ENCODE measurements at places on chromosomes 3 and 15.

DNA sequence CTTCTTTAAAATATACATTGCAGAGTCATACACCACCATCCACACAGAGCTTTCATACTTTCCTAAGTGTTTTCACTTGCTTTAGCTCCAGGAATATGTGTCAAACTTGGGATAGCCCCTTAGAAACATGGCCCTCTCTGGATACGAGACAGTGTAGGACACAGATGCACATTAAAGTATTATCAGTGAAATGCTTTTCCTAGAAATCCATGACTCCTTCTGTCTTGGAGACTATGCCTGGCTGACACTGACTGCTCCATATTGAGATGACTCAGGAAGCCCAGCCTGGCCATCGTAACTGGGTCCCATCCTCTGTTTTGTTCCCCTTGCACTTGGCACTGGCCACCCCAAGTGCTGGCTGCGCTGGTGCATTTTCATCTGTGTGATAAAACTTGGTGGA is 204.8 kb downstream of the PDZRN3 start:
- DNase-seq, result no peak

DNA sequence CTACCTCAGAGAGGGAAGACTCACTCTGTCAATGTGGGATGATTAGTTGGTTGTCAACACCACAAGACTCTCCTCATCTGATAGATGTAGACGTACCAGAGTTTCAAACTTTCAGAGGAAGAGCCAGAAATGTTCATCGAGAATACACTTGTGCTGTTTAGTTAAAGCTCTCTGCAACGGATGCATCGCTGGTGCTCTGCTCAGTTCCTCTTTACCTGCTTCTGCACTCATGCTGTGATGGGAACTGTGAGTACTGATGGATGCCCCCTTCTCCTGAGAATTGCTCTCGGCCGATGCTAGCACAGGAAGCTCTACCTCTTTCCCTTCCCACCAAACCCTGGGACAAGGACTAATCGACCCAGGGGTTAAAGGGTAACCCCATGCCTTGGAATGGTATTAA is 51.8 kb upstream of the CCDC54 start:
- DNase-seq, result no peak

GRCh38 chr15:82916161-82916952 is 36.2 kb downstream of the HOMER2 start:
- DNase-seq, result no peak

GRCh38 chr3:12436514-12437220 is 47.6 kb upstream of the TSEN2 start:
- DNase-seq, result no peak

DNA sequence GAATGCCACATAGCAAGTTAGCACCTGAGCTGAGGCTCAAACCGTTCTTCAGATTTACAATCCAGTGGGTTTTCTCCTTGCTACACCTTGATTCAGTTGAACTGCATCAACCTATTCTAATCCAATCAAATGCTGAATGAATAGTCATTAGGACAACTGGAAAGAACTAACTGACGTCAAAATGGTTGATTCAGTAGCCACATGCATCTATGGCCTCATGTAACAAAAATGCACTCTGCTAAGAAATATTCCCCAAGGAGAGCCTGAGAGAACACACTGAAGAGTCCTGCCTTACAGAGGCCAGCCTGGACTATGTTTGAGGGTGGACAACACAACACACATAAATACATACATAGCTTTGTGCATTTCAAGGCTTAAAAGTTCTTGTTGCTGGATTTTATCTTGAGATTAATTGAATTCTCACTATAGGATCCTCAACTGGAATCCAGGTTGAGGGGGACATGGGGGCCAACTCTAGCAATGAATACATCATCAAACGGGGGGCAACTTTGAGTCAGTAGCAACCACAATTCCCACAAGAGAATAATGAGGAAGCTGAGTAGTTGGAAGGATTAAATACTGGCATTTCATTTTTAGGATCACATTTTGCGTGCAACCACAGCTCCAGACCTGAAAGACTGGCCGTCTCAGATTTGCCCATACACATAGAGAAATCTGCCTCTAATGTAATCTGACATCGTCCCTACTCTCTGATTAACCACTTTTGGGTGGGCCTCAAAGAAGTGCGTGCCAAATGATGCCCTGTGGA is 280.2 kb upstream of the ICE2 start:
- DNase-seq, result no peak

GRCh38 chr3:95200384-95200783 is 1137.5 kb downstream of the NSUN3 start:
- no peak for DNase-seq

DNA sequence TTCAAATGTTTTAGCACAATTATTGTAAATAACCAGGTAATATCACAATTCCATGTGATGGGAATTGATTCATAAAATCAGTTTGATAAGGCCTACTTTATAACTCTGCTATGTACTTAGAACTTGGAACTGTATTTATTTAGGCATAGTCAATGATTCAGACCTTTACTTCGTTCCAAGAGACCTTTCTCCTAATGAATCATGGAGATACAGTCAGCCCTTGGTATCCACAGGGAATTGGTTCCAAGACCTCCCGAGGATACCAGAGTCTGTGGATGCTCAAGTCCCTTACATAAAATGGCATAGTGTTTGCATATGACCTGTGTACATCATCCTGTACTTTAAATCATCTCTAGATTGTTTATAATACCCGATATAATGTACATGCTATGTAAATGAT is 60.8 kb upstream of the UMPS start:
- no peak for DNase-seq

- no peak for DNase-seq
Measured at GRCh38 chr3:67090474-67090873, 92.4 kb downstream of the KBTBD8 start.

DNA sequence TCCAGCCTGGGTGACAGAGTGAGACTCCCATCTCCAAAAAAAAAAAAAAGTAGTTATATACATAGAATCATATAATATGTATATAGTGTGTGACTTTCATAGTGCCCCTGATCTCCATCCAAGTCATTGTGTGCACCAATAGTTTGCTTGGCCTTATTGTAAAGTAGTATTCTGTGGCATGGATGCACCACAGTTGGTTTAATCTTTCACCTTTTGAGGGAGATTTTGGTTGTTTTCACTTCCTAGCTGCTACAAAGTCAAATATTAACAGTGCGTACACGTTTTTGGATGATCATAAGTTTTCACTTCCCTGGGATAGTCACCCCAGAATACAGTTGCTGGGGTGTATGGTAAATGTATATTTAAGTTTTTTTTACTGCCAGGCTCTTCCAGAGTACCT is 162.8 kb downstream of the PTPRG start:
- no peak for DNase-seq

GRCh38 chr3:191944835-191945234 is 483.9 kb downstream of the PYDC2 start:
- DNase-seq, result no peak

- no peak for DNase-seq
Measured at GRCh38 chr3:47412842-47413520, 32.2 kb downstream of the PTPN23 start.

GRCh38 chr3:186073641-186074040 is 35.2 kb downstream of the ETV5 start:
- no peak for DNase-seq

DNA sequence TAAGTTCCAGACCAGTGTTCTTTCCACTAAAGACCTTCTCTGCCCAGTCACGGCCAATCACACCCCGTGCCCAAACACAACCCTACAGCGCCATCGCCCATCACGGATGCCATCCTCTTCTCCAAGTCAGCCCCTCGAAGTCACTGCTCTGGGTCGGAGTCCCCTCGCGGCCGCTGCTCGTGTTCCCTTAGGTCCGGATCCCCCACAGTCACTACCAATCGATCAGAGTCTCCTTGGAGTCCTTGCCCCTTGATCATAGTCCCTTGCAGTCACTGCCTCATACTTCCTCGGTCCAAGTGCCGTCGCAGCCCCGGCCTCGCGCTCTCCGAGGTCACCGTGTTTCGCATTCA is 461 bp downstream of the PCYT1A start:
- no peak for DNase-seq

GRCh38 chr3:23953523-23953922 is 8.4 kb downstream of the NR1D2 start:
- DNase-seq, result no peak

DNA sequence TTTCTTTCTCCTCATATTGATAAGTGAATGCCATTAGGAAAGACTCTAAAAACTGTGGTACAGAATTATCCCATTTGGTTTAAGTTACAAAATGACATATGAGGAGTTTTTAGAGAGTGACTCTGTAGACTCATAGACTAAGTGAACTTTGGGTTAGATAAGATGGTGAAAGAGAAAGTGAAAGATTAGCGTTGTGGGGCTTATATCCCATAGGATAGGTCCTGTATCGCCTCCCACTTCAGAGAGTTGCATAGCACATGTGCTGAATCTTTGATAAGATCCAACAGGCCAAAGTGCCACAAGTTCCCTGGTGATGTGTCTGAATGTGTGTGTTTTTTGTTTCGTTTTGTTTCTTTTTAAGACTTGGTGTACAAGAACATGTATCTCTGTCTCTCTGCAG is 666.9 kb downstream of the MECOM start:
- DNase-seq, result no peak

GRCh38 chr3:99939876-99940275 is 122.2 kb downstream of the CMSS1 start:
- no peak for DNase-seq

- DNase-seq, result no peak
Measured at GRCh38 chr3:57110214-57110613, 49.8 kb downstream of the SPATA12 start.

GRCh38 chr3:187063286-187064121 is 75.8 kb downstream of the RPL39L start:
- DNase-seq, result no peak

DNA sequence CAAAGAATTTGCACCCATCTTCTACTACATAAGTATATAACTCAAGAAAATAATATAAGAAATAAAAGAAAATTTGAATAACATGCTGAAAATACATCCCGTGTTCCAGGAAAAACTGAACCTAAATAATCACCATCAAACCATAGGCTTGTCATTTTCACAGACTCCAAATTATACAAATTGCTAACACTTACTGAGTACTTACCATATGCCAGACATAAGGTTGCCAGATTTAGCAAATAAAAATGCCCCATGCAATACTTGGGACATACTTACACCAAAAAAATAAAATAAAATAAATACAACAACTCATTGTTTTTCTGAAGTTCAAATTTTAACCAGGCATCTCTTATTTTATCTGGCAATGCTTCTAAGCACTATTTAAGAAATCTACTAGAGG is 760.4 kb upstream of the SEMA6D start:
- DNase-seq, result no peak

GRCh38 chr3:43194069-43194468 is 88.2 kb upstream of the POMGNT2 start:
- DNase-seq, result no peak

GRCh38 chr15:71596672-71597071 is 213.7 kb upstream of the NR2E3 start:
- no peak for DNase-seq

- DNase-seq, result no peak
Measured at GRCh38 chr3:46674031-46674845, 19.2 kb downstream of the ALS2CL start.

DNA sequence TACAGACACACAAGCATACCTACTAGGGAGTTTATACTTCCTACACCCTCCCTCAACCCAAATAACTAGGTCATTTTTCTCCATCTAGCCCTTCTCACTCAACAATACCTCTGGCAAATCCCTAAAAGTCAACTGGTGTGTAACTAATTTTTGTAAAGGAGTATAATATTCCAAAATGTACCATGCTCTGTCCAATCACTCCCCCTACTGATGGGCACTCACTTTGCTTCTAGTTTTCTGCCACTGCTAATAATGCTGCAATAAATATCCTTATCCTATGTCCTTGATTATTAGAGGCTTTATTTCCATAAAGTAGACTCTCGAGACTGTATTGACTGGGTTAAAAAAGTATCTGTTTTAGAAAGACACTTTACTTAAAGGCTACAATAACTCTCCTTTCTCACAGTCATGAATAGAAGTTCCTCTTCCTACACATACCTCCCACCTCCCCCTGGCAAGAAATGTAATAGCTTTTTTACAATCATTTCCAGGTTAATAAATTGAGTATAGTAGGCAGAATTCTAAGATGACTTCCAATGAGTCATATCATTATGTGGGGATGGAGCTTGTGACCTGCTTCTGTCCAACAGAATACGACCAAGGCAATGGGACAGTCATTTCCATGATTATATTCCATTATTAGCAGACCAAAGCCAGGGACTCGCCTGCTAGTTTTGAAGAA is 30.0 kb downstream of the SHQ1 start:
- DNase-seq, result no peak

- DNase-seq, result no peak
Measured at GRCh38 chr3:4776399-4776979, 202.7 kb upstream of the BHLHE40 start.

GRCh38 chr3:134769287-134769868 is 25.7 kb upstream of the EPHB1 start:
- DNase-seq, result no peak

- DNase-seq, result no peak
Measured at GRCh38 chr3:171553086-171553485, 92.9 kb upstream of the TNIK start.

GRCh38 chr3:149534671-149535332 is 60.3 kb downstream of the TM4SF4 start:
- no peak for DNase-seq

GRCh38 chr3:94811836-94812235 is 749.0 kb downstream of the NSUN3 start:
- DNase-seq, result no peak

DNA sequence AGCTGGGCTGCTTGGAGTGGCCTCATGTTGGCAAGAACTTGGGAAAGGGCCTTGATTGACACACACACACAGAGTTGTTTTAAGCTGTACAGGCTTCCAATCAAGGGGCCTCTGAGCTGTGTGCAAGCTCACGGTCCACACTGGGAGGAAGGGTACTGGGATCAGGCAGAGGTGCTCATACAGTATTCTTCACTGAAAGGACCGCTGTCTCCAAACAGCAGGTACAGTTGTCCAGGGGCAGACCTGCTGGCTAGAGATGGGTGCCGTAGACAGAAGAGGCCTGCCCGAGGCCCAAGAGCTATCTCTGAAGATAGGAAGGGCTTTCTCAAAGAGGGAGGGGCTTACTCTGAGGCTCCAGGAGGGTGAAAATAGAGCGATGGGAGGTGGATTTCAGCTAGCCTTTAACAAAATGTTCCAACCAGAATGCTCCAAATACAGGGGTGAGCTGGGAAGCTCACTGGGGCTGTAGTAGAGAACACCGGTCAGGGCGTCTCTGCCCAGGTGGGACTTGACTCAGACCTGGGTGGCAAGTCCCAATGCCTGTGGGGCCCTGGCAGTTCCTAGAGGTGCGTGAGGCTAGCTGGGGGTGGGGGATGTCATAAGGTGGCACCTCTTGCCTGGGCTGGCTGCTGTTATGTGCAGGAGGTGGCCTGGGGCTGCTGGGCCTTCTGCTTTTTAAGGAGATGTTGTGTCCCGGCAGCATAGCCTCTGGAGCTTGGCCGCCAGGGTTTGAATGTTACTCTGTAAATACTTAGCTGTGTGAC is 42.7 kb downstream of the RASGRF1 start:
- DNase-seq, result no peak

GRCh38 chr3:30664884-30665283 is 58.5 kb downstream of the TGFBR2 start:
- DNase-seq, result no peak

- DNase-seq, result no peak
Measured at GRCh38 chr3:40800343-40800742, 275.6 kb downstream of the ZNF621 start.
